ENCODE measurements at places on chromosomes 2 and 18.
A peak's percentile ranks its signal among the peaks of the same experiment; 100 is the strongest.

GRCh38 chr2:85772019-85772745 lies 18.4 kb downstream of the ATOH8 start:
- DNase-seq = peak; percentile 69

DNA sequence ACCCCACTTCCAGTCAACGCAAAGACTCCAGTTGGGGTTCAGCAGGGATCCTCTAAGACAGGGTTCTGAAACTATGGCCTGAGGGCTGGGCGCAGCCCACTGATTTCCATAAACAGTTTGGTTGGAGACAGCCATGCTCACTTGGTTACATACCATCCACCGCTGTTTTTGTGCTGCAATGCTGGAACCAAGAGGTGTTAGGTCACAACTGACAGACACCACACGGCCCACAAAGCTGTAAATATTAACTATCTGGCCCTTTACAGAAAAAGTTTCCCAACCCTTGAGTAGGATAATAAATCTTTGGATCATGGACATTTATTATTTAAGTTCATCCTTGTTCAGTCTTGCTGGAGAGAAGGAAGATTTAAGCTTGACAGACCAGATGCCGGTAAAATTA lies 8.4 kb upstream of the CD226 start:
- no peak for DNase-seq

DNA sequence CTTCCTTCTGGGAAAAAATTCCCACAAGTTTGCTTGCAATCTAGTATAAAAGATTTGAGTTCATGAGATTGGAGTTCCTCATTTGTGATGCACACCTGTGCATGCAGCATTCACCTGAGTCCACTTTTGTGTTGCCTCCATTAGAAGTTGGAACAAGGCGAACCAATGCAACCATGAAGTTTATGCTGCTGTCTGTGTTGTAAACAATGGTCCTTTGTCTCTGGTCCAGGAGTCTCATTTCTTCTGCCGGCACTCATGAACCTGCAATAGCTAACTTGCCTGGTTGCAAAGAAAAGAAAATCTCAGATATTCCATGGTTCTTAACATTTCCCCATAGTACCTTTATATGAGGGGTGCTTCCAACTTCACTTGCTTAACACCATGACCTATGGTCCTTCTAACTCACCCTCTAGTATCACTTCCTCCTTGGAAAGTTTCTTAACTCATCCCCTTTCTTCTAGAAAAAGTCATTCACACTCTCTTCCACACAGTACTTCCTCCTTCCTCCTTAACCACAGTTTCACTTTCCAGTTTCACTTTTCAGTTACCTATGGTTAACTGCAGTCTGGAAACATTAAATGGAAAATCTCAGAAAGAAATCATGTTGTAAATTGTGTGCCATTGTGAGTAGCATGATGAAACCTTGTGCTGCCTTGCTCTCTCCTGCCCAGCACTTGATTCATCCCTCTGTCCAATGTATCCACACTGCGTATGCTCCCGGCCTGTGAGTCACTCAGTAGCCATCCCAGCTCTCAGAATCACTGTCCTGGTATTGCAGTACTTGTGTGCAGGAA lies 128.8 kb upstream of the TRIB2 start:
- no peak for DNase-seq

DNA sequence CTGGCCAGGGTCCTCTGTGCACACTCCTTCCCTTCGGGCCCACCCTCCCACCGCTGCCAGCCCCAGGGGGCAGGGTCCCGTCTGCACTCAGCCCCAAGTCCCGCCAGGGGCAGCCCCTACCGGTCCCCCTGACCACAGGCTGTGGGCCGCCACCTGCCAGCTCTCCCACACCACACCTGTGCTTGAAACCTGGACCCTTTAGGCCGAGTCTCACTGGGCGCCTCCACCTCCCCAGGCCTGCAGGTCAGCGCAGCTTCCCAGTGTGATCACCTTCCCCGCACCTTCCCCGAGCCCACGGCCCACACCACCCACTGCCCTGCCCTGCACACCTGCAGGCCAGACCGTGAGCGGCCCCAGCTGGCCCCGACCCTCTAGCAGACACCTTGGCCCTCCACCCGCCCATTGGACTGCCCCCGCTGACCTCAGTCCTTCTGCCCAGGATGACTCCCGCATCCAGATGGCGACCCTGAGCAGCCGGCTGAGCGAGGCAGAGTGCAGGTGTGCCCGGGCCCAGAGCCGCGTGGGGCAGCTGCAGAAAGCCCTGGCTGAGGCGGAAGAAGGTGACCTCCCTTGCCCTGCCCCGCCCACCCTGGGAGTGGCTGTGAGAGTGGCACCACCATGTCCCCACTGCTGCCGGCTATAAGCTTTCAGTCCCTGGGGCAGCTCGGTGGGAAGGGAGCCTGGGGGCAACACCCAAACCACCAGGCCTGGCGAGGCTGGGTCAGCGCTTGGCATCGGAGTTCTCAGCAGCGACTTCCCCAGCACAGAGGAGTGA lies 31.3 kb upstream of the SNED1 start:
- DNase-seq = no peak
